ENCODE measurements at places on chromosomes 3 and 15.

- DNase-seq = no peak
These were observed 18.4 kb downstream of the ZNF860 start for GRCh38 chr3:31999907-32000439.

DNA sequence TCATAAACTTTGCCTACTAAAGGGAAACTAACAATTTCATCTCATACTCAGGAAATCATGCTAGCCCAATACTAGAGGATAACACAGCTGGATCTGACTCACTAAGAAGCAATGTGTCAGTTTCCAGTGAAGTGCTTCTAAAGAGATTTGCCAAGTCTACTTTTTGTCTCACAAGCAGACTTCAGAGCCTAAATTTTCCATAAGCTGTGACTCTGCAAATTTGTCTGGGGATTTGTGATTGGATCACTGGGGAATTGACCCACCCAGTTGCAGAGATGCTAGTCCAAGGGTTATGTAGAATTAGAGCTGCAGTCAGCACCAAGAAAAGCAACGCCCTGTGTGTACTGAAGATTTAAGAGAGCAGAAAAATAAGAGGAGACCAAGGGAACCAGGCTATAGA is 647.1 kb downstream of the NTRK3 start:
- DNase-seq = peak; percentile 74

- no peak for DNase-seq
These were observed 28.1 kb downstream of the RPSA start for GRCh38 chr3:39434574-39434973.

DNA sequence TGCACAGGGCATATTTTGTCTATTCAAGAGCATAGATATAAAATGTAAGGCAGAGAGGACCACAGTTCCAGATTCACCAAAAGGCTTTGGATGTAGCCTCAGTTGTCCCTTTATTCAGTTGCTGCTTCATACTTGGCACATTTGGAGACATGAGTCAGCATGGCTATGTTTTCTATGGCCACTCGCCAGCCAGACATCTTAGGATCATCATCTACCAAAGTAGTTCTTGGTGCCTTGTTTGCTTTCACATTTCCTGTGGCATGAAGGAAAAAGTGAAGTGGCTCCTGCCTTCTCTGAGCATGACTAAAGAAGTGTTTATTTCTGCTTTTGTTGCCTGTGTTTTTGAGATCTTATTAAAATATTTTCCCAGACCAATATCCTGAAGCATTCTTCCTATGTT is 7.2 kb downstream of the SUSD5 start:
- DNase-seq = peak; percentile 78

- DNase-seq = no peak
These were observed 14.0 kb downstream of the TIGIT start for GRCh38 chr3:114307832-114308231.

Data from smooth muscle cell of the brain vasculature (primary cell).